ENCODE measurements at places on chromosomes 12 and 14. TPM values are rescaled to one million over a fixed set of nuclear protein-coding genes. Genes with fewer than 3 reads are reported as not detected.

Gene OAS3
- total RNA-seq = 3.5 TPM

Gene CLEC12A
- total RNA-seq = 0.23 TPM

Gene KRT8
- 0.92 TPM for total RNA-seq

Gene PTPRR
- total RNA-seq = 22.1 TPM

Gene TAS2R8
- 0.69 TPM for total RNA-seq

Gene NDUFB1
- 274 TPM for total RNA-seq

Gene GPRC5A
- 0.23 TPM for total RNA-seq

Measured in diencephalon (tissue), 1 donor.